ENCODE measurements at places on chromosomes 16 and 17.

DNA sequence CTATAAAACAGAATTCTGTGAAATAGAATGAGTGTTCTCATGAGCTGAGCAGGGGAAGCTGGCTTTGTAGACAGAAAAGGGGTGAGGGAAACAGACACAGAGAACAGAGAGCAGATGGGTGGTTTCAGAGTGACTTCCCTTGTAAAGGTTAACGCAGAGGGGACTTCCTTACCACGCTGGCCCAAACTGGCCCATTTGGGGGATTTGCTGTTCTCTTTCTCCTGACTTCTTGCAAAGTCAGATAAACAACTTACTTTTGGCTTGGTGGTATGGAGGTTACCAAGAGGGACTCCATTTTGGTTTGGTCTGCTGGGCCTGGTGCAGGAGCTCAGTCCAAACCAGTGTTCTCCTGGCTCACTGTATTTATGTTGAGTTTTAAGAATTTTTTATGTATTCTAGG, 48.4 kb downstream of the SEC14L1 start:
- DNase-seq: no peak

DNA sequence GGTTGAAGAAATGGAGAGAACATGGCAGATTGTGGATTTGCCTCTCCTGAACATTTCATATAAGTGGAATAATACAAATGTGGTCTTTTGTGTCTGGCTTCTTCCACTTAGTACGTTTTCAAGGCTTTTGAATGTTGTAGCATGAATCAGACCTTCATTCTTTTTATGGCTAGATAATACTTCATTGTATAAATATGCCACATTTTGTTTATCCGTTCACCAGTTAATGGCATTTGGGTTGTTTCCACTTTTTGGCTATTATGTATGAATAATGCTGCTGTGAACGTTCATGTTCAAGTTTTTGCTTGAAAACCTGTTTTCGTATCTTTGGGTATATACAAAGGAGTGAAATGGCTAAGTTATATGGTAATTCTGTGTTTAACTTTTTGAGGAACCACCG, 130.4 kb downstream of the TANC2 start:
- no peak for DNase-seq

DNA sequence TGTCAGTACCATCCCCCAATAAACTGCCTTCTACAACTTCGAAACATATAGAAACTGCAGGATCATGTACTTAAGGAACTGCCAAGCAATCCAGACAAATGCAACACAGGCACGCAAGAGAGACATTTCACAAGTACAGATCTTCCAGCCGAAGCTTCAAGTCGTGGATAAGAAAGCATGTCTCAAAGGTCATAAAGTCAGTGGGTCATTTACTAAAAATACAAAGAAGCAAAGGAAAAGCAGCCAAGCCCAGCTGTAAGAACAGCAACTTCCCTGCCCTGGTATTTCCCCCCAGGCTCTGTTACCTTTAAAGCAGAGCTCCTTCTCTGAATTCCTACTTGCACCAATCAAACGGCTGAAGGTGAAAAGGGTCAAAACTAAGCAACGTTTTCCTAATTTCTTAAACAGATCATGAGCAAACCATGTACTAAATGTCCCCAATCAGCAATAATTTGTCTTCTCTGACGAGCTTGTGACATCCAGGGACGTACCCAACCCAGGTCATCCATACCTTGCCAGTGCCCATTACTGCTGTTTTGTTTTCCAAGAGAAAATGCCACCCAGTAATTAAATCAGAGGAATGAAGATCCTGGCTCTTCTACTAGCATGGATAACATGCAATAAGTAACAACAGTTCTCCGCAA, 1.7 kb downstream of the AKTIP start:
- DNase-seq: no peak

DNA sequence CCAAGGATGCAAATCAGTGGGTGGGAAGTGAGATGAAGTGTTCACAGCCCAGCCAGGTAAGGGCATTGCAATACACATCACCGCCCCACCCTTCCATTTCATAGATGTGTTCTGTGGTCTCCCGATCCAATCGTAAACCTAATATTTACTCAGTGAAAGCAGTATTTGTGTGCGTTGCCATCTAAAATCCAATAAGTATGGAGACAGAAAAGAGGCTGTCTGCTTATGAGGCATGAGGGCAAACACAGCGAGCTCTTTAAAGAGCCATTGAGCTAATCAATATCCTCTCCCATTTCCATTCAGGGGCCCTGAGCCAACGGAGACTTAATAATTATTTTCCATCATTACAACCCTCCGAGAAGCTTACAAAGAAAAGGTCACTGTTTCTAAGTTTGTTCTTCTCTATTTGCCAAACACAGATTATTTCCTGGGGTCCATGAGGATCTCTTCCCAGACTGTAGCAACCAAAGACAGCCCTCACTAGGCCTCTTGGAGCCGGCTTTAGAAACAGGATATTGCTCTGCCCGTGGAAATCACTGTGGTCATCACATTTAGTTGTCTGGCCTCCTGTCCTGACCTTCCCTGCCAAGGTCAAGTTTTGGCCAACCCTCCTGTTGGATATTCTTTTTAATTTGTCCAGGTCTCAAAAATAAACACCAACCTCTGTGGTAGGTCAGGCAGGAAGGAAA, 120.1 kb downstream of the SLC39A11 start:
- DNase-seq: no peak

DNA sequence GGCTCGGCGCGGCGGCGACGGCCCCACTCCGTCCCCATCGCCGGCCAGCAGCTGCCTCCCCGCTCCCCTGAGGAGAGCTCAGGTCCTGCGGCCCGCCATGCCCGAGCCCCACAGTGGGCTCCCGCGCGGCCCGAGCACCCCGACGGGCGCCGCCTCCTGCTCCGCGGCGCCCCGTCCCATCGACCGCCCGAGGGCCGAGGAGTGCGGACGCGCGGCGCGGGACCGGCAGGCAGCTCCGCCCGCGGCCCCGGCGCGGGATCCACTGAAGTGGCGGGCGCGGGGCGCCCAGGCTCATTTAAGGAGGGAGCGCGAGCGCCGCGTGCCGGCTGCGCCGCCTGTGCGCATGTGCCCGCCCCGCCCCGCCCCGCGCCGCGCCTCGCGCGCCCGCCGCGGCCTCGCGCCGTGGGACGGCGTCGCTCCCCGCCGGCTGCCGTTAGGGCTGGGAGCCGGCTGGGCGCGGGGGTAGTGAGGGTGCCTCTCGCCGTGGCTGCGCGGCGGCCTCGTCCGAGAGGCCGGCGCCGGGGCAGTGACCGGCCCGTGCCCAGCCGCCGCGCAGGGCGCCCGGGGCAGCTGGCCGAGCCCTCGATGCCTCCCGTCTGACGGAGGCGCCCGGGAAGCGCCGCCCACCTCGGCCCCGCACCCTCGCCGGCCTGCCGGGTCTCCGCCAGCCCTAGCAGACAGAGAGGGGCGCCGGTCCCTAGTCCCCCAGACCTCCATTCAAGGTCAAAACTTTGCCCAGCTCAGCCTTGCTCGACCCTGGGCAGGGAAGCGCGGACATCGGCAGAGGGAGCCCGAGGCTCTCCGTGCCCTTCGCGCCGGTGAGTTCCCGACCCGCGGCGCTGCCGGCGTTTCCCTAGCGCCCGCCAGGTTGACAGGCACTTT, at the start of gene NETO2:
TSS of gene NETO2 (minus strand) at position 269 of the 882 bp plus-strand sequence. CDS start 333 bp downstream, outside the sequence.
- peak; percentile 32 for DNase-seq

- DNase-seq: no peak
These were observed 137.4 kb downstream of the NPIPB5 start for GRCh38 chr16:22648141-22648540.

GRCh38 chr17:49076573-49077384, 55.8 kb upstream of the B4GALNT2 start:
- DNase-seq: no peak

GRCh38 chr17:35865412-35866340, 3.0 kb downstream of the HEATR9 start:
- no peak for DNase-seq

GRCh38 chr17:51651513-51652298, 391.4 kb downstream of the UTP18 start:
- DNase-seq: no peak

GRCh38 chr17:69348429-69348828, 21.5 kb upstream of the ABCA5 start:
- no peak for DNase-seq

- DNase-seq: no peak
These were observed 44.4 kb downstream of the ZNF778 start for GRCh38 chr16:89261691-89262563.

DNA sequence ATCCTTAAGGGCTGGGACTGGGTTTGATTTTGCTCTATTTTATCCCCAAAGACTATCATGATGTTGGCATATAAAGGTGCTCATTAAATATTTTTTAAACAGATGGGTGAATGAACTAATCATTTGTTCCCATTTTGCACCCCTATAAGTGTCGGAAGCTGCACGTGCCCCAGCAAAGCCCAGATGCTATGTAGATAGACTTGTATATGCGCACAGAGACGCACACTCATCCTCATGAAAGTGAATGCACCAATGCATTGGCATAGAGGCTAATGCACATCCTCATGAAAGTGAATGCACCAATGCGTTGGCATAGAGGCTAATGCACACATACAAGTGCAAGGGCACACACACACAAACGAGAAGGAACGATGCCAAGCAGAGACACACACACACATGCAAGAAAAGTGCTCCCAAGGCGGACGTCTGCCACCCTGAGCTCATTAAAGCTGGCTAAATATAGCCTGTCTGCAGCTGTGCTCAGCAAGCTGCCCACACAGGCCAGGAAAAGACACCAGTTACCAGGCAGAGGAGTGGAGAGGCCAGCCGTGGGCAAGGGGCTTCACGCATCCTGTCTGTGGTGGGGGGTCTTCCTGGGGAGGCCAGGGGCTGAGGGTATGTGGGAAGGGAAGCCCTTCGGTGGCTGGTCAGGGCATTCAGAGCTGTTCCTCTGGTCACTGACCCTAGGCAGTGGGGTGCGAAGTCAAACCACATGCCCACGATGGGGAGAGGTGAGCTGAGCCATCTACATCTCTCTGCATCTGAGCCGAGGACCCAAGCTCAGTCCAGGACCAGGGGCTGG, 52.6 kb downstream of the PIMREG start:
- no peak for DNase-seq

DNA sequence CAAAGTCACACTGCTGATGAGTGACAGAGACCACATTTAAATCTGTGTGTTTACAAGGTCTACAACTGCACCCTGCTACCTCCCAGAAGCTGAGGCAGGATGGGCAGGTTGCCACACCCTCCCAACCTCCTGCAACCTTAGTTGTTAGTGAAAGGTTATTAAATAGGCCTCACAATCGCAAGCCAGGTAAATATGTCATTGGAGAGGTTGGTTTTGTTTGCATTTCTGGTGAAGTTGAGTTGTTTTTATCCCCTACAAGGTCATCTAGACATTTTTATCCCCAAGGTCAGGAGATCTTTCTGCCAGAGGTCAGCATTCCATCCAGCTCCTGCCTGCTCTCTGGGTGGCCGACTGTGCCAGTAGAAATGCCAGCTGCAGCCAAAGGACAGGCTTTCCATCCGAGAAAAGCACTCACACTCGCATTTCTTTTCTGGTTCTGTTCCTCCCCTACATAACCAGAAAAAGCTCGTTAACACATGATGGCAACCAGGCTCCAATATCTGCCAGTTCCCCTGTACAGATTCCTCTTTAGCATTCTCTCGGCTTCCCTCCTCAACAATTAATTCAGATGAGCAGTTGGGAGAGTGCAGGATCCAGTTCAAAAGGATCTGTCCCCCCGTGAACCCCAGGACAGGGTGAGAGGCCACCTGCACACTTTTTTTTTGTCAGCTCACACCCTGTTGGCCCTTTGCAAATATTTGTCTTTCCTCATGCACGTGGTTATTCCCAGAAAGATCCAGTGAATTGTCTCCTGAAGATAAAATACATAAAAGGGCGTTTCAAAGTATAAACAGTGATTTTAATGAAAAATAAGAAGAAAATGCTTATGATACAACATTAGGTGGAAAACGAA, 562.8 kb downstream of the MAF start:
- DNase-seq: no peak

DNA sequence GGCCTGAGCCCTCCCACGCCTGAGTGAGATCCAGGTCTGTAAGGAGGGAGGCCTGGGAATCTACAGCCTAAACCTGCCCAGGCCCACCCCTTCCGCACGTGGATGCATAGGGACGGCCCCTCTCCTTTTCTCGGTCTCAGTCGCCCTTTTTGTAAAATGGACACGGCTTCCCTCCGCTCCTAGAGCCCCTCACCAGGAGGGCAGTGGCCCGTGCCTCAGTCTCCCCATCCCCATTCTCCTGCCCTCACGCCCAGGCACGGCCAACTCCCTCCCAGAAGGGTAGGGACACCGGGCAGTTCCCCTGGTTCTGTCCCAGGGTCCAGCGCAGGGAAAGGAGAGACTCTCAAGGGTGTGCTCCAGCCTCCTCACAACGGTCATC, 48.1 kb downstream of the WNT3 start:
- DNase-seq: no peak

DNA sequence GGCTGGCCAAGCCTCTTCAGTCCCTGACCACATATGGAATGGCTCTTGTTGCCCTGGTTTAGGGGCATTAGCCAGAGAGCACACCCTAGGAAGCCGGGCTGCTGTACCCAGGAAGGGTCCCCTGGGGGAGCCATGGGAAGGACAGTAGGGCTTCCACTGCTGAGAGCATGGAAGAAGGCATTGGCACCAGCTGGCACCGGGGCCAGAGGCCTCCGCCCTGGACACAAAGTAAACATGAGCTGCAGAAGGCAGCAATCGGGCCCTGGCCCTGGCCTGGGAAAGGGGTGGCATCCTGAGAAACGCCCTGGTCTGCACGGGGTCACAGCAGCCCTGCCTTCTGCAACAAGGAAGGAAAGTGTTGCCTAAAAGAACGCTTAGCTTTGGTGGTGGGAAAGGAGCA, 49.4 kb downstream of the VAC14 start:
- no peak for DNase-seq

DNA sequence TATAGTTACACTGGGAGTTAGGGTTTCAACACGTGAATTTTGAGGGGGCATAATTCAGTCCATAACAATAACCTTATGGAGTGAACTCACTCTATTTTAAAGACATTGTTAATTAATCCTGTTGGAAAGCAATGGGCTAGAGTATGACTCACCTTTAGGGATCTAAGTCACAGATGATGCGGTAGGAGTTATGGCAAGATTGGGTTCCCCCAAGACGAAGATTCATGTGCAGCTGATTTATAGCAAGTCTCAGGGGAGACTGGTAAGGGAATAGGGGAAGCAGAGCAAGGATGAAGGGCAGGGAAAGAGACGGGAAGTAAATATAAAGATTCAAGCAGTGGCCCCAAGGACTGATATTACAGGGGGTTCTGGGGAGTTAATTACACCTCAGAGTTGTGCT, 159.6 kb upstream of the DNAH9 start:
- no peak for DNase-seq

- no peak for DNase-seq
These were observed 183.7 kb downstream of the SNX29 start for GRCh38 chr16:12160249-12160648.

GRCh38 chr16:56226187-56226586, 34.9 kb downstream of the GNAO1 start:
- DNase-seq: no peak

DNA sequence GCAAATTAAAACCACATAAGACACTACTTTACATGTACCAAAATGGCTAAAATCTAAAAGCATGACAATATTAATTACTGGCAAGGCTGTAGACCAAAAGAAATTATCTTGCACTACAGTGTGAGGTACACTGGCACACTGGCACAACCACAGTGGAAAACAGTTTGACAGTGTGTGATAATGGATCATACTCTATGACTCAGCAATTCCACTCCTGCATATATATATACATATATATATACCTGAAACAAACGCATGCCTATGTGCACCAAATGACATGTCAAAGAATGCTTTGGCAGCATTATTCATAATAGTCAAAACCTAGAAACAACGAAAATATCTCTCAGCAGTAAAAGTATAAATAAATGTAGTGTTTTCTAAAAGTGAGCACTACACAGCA, 4.6 kb upstream of the DYNLRB2 start:
- no peak for DNase-seq

GRCh38 chr16:66899945-66900710, 18.6 kb downstream of the CDH16 start:
- DNase-seq: no peak

Measured in activated CD4-positive, CD25-positive, alpha-beta regulatory T cell treated with anti-CD3 and anti-CD28 coated beads, Interleukin-2, amount 50 U/mL, for 16 hours (primary cell).